A549 treated with CpdA at 1 μM for 4 hours (cell line): ENCODE measurements at places on chromosomes 3 and 15. TPM values are rescaled to one million over a fixed set of nuclear protein-coding genes. Genes with fewer than 3 reads are reported as not detected.

CSPG4 gene
- total RNA-seq, result 0.09 to 0.13 TPM (median 0.12 TPM) in 5 replicates

ANKRD63 gene
- 0.19 to 0.42 TPM (median 0.32 TPM) in 4 of 5 replicates, not detected in the other for total RNA-seq

TXNRD3 gene
- 5.0 to 8.7 TPM (median 6.9 TPM) in 5 replicates for total RNA-seq

PARP15 gene
- not detected in 5 replicates for total RNA-seq

GOLGA6L26 gene
- not detected in 5 replicates for total RNA-seq

AP3B2 gene
- 0.31 to 0.90 TPM (median 0.42 TPM) in 5 replicates for total RNA-seq
